Mesenchymal stem cell (in vitro differentiated cells and primary cell): ENCODE measurements at places on chromosomes 12 and 14.

DNA sequence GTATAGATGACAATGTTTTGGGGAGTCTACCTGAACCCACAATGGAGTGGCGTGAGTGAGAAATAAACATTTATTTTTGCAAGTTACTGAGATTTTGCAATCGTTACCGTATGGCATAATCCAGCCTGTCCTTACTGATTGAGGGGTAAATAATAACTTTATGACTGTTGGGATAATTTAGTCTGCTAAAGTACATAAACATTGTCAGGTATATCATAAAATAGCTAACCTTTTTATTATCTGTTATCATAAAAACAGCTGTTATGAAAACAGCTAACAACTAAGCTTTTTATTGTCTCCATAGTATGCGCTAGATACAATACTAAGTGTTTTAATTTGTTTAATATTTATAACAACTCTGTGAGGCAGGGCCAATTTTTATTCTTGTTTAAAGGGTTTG is 10.3 kb downstream of the ACSS3 start:
- no peak overlapping the region for H3K4me3 ChIP-seq
- no peaks in the 10 kb centered on the region for H3K36me3 ChIP-seq

- H3K27ac ChIP-seq, result no peak overlapping the region
- H3K4me1 ChIP-seq, result peaks cover 8% of the 10 kb centered on the region
- no peaks in the 10 kb centered on the region for H3K27me3 ChIP-seq
- no peak overlapping the region for H3K4me3 ChIP-seq
These were observed 8.5 kb downstream of the TMEM229B start for GRCh38 chr14:67480011-67480410.

GRCh38 chr14:90447720-90448497 is 51.1 kb downstream of the CALM1 start:
- H3K27ac ChIP-seq, result no peak overlapping the region
- DNase-seq, result no peak
- H3K4me1 ChIP-seq, result no peaks in the 10 kb centered on the region

- peaks cover 56% of the 10 kb centered on the region for H3K27me3 ChIP-seq
- no peak overlapping the region for H3K4me3 ChIP-seq
- H3K4me1 ChIP-seq, result no peaks in the 10 kb centered on the region
- no peaks in the 10 kb centered on the region for H3K36me3 ChIP-seq
These were observed 14.2 kb downstream of the TMEM63C start for GRCh38 chr14:77195766-77196165.

DNA sequence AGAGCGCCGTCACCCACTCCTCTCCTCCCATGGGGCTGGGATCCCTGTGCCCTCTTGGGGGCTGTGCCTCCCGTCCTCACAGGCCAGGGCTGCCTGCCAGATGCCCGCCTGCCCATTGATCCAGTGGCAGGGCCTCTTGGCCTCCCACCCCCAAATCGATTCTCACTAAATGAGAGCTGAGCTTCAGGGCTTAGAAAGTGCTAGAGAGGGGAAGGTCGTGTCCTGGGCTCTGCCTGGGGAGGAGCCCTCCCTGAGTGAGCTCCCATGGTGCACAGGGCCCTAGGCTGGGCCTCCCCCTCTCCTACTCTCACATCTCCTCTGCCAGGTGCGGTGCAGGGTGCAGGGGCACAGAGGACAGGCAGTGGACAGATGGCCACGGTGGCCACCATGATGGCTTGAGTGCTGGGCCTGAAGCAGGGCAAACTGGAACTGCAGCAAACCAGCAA is 9.2 kb downstream of the BEGAIN start:
- H3K36me3 ChIP-seq, result no peaks in the 10 kb centered on the region
- H3K4me1 ChIP-seq, result peaks cover 2% of the 10 kb centered on the region
- no peak overlapping the region for H3K27ac ChIP-seq
- no peak overlapping the region for H3K4me3 ChIP-seq
- peaks cover 30% of the 10 kb centered on the region for H3K27me3 ChIP-seq
- DNase-seq, result no peak

- no peak overlapping the region for H3K4me3 ChIP-seq
- H3K36me3 ChIP-seq, result no peaks in the 10 kb centered on the region
- H3K4me1 ChIP-seq, result no peaks in the 10 kb centered on the region
These were observed 39.8 kb upstream of the MEG3 start for GRCh38 chr14:100786131-100786530.

DNA sequence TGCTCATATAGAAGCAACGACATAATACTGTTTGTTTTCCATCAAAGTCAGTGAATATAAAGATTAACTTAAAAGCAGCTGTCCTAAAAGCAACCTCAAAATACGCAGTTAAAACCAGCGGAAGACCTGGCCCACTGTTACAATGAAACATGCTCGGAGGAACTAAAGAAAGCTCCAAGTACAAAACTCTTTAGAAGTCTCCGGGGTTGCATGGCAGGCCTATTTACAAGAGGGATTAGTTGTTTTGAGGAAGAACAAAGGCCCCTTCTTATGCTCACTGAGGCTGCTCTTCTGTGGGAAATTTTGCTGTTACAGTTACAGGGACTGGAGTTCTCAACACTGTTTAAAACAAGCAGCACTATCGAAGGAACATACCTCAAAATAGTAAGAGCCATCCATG is 75.9 kb upstream of the C12orf71 start:
- H3K27me3 ChIP-seq, result no peaks in the 10 kb centered on the region
- DNase-seq, result no peak
- no peak overlapping the region for H3K4me3 ChIP-seq
- no peak overlapping the region for H3K27ac ChIP-seq
- H3K4me1 ChIP-seq, result peaks cover 5% of the 10 kb centered on the region
- no peaks in the 10 kb centered on the region for H3K36me3 ChIP-seq

GRCh38 chr12:27180906-27181505 is 63.1 kb upstream of the STK38L start:
- H3K4me3 ChIP-seq, result no peak overlapping the region
- no peaks in the 10 kb centered on the region for H3K36me3 ChIP-seq
- DNase-seq, result no peak
- H3K27ac ChIP-seq, result peak overlapping the region; percentile 95
- H3K4me1 ChIP-seq, result peaks cover 6% of the 10 kb centered on the region
- no peaks in the 10 kb centered on the region for H3K27me3 ChIP-seq

- peak overlapping the region; percentile 93 for H3K4me3 ChIP-seq
- peak; percentile 6 for DNase-seq
- no peak overlapping the region for H3K27ac ChIP-seq
- H3K4me1 ChIP-seq, result peaks cover 32% of the 10 kb centered on the region
- H3K27me3 ChIP-seq, result peaks cover 15% of the 10 kb centered on the region
- no peaks in the 10 kb centered on the region for H3K36me3 ChIP-seq
These were observed 3.2 kb upstream of the SOCS2 start for GRCh38 chr12:93569301-93569655.

GRCh38 chr14:87049950-87050349 is 943.0 kb downstream of the GALC start:
- no peak overlapping the region for H3K27ac ChIP-seq
- no peak overlapping the region for H3K4me3 ChIP-seq
- no peaks in the 10 kb centered on the region for H3K4me1 ChIP-seq
- no peaks in the 10 kb centered on the region for H3K27me3 ChIP-seq
- no peaks in the 10 kb centered on the region for H3K36me3 ChIP-seq

- H3K4me1 ChIP-seq, result no peaks in the 10 kb centered on the region
- no peaks in the 10 kb centered on the region for H3K36me3 ChIP-seq
- no peak overlapping the region for H3K4me3 ChIP-seq
These were observed 796.0 kb downstream of the SLC16A7 start for GRCh38 chr12:60391791-60392190.

GRCh38 chr14:64824471-64824870 is 55.2 kb downstream of the SPTB start:
- peaks cover 20% of the 10 kb centered on the region for H3K4me1 ChIP-seq
- no peak overlapping the region for H3K4me3 ChIP-seq
- DNase-seq, result no peak
- H3K27me3 ChIP-seq, result peaks cover 16% of the 10 kb centered on the region
- H3K36me3 ChIP-seq, result no peaks in the 10 kb centered on the region

DNA sequence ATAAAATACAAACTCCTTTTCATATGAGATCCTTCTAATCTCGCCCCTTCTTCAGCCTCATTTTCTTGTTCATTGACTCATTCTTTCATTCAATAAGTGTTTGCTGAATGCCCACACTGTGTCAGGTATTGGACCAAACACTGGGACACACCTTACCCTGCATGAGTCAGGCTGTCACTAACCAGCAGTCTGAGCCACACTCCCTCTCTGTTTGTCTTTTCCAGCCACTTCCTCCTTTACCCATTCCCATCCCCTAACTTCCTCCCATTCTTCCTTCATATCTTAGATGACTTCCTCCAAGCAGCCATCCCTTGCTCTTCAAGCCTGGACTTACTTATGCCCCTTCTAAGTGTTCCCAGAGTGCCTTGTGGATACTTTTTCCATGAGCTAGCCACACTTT is 27.0 kb upstream of the HIF1A start:
- no peaks in the 10 kb centered on the region for H3K27me3 ChIP-seq
- DNase-seq, result no peak
- H3K4me3 ChIP-seq, result no peak overlapping the region
- no peak overlapping the region for H3K27ac ChIP-seq

DNA sequence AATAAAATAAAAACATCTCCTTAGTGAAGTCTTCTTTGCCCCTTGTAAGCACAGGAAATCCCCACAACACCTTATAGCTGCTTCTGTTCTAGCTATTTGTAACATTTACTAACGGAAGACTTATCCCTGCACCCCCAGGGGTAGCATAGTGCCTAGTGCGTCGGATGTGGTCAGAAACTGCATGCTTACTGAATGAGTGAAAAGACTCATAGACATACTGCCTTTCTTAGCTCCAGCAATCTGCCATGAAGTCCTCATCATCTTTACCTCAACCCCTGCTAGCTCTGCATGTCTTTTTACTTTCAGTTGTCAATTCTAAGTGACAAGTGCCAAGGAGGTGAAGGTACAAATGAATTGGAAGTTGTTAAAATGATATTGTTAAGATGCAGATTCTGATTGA is 12.9 kb downstream of the RIOX1 start:
- H3K27ac ChIP-seq, result no peak overlapping the region
- peak; percentile 23 for DNase-seq
- no peaks in the 10 kb centered on the region for H3K27me3 ChIP-seq
- H3K4me3 ChIP-seq, result no peak overlapping the region

DNA sequence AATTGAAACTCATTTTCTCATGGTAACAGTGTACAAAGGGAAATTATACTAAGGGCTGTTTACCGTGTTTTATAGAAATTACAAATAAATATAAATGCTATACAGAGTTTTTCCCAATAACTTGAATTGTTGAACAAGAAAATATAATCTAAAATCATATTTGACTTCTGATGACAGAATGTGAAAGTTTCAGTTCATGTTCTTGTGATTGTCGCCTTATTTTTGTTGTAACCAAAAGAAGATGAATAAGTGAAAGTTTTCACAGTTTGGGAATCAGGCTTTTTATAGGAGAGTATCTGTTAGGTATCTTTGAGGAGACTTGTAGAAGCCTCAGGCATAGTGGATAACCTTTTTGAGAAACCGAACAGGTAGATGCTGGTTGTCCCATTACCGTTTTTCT is 28.1 kb downstream of the ANO6 start:
- H3K27ac ChIP-seq, result no peak overlapping the region
- no peak for DNase-seq
- peaks cover 5% of the 10 kb centered on the region for H3K4me1 ChIP-seq
- H3K4me3 ChIP-seq, result no peak overlapping the region
